ENCODE measurements at places on chromosomes 5 and 9.

DNA sequence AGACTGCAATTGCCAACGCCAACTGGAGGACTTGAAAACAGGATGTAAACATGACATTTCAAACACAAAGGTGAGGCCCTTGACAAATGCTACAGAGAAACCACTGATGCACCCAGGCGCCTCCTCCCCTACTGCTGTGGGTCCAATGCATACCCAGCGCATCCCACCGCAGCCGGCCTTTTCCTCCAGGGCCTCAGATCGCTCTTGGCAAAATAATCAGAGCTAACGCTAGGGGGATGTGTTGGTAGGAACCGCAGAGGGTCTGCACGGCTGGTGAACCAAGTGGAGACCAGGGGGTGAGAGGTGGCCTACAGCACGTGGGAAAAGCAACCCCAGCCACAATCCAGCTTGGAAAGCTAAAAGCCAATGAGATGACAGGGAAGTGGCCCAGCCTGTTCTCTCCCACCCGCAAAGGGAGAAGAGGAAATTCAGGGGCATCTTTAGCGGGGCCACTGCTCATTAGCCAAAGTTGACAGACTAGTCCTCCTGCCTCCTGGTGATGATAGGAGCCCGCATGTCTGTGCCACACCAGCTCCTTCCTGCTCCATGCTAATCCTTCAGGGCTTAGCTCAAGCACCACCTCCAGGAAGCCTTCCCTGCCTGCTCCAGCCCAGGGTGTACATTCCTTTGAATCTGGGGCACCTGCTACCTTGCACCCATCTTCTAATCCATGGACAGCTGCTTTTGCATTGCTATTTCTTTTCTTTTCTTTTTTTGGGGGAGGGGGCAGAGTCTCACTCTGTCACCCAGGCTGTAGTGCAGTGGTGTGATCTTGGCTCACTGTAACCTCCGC, 5.9 kb downstream of the FAM163B start:
- no peak for DNase-seq

DNA sequence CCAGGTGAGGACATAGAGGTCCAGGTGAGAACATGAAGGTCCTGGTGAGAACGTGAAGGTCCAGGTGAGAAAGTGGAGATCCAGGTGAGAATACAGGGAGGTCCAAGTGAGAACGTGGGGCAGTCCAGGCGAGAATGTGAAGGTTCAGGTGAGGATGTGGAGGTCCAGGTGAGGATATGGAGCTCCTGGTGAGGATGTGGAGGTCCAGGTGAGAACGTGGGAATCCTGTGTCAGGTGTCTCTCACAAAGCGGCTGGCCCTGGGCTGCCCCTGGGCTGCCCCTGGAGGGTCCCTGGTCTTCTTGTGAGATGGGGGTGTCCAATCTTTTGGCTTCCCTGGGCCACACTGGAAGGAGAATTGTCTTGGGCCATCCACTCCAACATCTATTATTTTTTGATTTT, 133.4 kb downstream of the MRPL36 start:
- no peak for DNase-seq

GRCh38 chr9:87088621-87089365, 141.5 kb upstream of the GAS1 start:
- DNase-seq: no peak

DNA sequence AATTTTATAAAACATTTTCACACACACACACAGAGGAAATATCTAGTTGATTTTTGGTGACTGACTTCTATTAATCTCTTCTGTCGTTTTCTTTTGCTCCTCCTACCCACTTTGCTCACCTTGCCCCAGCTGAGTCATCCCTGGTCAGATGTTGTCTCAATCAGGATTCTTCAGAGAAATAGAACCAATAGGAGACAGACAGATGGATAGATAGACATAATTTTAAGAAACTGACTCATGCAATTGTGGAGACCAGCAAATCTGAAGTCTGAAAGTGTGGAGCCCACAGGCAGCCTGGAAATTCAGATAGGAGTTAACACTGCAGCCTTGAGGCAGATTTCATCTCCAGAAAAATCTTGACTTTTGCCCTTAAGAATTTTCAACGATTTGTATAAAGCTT, 37.0 kb upstream of the PIK3R1 start:
- DNase-seq: no peak

GRCh38 chr5:33271606-33272005, 169.2 kb upstream of the TARS1 start:
- no peak for DNase-seq

- DNase-seq: no peak
These were observed 314.5 kb downstream of the SPATA31D1 start for GRCh38 chr9:82302968-82303655.

DNA sequence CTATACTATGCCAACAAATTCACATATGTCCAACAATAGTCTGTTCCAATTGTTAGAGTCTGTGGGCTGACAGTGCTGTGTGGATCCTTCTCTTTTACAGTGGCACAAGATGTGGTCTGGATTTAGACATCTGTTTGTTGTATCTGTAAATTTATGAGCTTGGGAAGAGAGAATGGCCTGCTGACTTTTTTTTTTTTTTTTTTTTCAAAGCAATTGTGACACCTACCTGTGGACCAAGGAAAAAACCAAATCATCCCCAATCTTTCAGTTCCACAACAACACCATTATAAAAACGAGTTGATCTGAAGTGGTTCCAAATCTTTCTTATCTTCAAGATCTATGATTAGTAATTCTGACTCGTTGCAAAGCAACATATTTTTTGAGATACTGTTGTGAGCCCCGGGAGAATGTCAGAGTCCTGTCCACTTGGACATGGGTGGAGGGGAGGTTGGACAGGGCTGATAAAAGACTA, 4.9 kb downstream of the IRX2 start:
- DNase-seq: no peak

GRCh38 chr9:115790520-115790919, 363.1 kb upstream of the PAPPA start:
- DNase-seq: no peak

DNA sequence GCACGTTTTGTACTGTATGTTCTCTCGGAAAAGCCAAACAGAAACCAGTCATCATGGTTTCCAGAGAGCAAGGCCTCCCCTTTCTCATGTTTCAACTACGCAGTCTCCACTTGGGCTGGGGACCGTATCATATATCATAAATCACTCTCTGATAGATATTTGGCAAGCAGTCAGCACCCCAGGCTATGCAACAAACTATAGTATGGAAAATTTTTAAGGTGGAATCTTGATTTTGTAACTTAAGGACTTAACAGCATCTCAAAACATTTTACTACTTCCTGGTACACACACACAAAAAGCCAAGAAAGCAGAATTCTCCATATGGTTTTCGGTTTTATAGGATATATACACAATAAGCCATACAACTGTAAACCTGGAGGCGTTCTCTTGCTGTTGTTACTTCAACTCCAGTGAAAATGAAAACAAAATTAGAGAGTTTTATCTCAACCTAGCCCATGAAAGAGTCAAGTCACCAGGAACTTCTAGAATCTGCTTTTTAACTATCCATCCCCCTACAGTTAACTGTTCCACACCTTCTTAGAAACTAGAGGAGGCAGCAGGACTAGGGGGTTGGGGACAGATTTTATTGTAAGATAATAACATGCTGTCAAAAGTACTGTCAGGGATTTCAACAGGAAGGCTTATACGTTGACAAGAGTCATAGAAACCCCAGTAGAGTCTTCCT, 283.4 kb downstream of the NFIB start:
- peak; percentile 48 for DNase-seq

- DNase-seq: no peak
These were observed 28.2 kb downstream of the MEF2C start for GRCh38 chr5:88854769-88855168.

- DNase-seq: no peak
These were observed 20.9 kb downstream of the TRAF2 start for GRCh38 chr9:136907011-136907914.

DNA sequence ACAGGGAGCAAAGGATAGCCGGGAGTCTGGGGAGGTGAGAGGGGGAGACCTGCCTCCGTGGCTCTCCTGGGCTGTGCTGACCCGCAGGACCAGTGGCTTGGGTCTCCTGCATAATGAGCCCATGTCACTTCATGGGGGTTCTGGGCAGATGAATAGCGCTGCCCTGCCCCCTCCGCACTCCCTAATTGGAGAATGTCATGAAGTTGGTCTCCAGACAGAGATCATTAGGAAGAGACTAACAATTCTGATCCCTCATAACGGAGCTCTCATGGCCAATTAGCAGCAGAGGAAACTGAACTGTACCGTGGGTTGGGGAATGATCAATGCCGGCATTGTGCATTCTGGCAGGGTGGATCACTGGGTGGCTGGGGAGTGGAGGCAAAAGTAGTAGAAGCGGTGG, 186.1 kb downstream of the FSTL4 start:
- DNase-seq: no peak

GRCh38 chr9:78122631-78123030, 91.0 kb upstream of the GNAQ start:
- no peak for DNase-seq

GRCh38 chr9:81981883-81982282, 6.7 kb upstream of the SPATA31D1 start:
- no peak for DNase-seq

DNA sequence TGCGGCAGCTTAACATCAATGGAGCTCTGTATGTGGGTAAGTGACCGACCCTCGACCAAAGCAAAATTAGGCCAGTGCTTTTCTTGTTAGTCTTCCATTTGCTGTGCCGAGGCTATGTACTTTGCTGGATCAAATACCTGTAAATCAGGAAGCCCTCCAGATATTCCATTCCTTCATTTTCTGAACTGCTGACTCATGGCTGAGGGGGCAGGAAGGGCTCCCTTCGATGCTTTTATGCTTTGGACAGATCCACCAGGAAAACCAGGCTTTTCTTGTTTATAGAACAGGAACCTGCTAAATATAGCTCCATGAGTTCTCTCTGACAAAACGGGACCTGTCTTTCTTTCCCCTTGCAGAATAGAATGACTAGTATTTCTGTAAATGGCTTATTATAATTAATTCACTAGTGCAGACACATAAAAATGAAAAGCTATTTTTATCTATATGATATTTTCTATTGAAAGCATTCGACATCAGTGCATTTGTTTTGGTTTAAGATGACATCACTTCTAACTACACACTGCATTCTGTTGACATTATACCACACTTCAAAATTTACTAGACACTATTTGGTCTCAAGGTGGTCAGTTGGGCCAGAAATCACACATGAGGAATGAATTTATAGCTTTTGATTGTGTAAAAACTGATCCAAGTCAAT, 93.3 kb downstream of the LIFR start:
- DNase-seq: no peak

- DNase-seq: no peak
These were observed 477.8 kb downstream of the SPATA31A7 start for GRCh38 chr9:61667559-61668121.

- no peak for DNase-seq
These were observed 1.2 kb downstream of the PURA start for GRCh38 chr5:140115186-140115500.

All from BE2C (cell line).